ENCODE measurements at places on chromosomes 6 and 20. TPM values are rescaled to one million over a fixed set of nuclear protein-coding genes. Genes with fewer than 3 reads are reported as not detected.

- DNase-seq = peak; percentile 82
These were observed at the start of gene HLA-F for GRCh38 chr6:29723262-29723665. Gene HLA-F, plus strand, starts transcription at chr6:29723434. Its CDS starts 30 bp downstream, at chr6:29723464.

DNA sequence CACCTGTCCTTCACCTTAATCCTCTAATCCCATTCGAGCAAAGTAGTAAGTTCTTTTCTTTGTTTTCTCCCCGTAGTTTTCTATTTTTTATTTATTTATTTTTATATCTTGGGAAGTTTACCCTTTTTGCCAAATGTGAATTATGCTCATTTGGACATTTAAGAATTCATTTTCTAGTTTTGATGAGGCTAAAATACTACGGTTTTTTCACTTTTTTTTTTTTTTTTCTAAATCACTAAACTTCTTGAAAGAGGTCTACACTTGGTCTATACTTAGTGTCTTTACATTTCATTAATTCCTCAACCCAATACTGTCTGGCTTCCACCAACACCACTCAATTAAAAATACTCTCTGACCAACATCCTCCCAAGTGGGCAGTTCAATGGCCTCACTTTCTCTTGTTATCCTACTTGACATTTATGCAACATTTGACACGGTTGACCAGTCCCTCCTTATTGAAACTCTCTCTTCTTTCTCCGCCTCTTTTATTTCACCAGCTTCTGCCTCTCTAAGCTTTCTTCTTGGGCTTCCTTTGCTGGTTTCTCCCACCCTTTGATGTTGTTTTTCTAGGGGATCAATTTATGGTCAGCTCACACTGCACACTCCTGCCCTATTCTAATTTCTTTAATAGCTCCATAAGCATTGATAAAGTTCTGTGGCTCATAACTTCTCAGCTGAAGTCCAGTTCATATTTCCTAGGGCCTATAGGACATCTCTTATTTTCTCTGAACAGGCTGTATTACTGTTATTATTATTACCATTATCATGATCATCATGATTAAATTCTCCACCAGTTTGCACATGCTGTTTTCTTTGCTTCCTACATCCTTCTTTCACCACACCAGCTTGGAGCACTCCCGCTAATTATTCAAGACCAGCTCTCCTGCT lies 72.6 kb upstream of the CITED2 start:
- no peak for DNase-seq

DNA sequence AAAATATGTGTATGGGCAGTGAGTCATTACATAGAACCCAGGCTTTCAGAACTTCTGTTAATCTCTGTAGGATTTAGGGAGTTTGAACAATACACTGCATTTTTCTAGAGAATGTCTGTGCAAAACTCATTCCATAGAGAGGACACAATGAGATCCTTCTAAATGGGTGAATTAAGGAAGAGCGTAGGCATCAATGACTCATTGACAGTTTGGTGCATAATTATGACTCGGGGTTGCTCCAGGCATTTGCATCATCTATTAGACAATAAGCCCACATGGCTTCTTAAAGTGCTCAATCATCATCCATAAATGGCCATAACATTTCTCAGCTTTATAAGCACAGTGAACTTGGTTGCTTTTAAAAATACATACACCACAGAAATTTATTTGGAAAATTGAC lies 625.5 kb downstream of the CDH26 start:
- peak; percentile 70 for DNase-seq

- no peak for DNase-seq
These were observed 144.0 kb downstream of the THBS2 start for GRCh38 chr6:169109411-169110220.

DNA sequence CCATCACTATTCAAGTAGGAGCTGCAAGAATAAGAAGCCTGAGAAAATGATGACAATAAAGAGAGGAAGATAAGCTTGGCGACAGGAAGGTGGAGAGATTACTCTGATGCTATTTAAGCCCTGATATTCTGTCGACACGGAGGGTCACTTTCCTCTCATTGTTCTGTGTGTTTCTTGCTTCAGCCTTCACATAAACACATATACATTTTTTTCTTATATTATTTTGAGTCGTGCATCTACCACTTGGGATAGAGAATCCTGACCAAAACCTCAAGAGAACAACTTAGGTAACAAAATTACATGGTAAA lies 10.5 kb downstream of the PTCHD4 start:
- no peak for DNase-seq

DNA sequence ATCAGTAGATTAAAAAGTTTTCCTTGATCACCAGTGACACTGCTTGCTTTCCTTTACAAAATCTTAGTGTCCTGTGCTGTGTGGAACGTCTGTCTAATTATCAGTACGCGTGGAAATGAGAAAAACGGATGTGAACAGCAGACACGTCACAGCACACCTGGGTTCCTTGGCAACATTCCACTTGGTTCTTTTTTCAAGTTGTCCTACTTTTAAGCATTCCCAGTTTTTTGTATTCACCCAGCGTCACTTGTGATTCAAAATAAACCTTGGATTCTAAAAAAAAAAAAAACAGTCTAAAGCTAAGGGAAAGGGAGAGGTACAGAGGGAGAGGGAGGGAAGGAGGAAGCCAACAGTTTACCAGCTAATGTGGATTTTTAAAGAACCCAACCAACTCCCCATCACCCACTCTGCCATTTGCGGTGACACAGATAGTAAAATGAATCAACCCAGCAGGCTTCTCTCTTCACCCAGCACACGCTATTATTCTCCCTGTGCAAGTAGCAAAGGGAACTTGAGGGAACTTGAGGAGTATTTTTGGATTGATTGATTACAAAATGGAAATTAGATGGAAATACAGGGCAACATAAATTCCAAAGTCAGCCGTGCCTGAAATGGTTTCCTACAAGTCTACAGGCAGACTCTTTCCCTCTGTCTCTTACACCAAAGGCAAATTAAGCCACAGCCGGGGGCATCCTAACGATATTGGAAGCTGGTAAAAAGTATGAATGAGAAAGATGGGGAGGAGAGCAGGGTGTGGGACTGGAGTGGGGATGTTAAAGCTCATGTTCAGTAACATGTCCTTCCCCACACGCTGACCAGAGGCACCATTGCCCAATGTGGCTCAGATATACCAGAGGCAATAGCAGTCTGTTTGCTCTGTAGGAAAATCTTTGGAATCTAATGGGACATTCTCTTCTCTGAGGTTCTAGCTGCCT lies 129.8 kb downstream of the SASH1 start:
- no peak for DNase-seq

DNA sequence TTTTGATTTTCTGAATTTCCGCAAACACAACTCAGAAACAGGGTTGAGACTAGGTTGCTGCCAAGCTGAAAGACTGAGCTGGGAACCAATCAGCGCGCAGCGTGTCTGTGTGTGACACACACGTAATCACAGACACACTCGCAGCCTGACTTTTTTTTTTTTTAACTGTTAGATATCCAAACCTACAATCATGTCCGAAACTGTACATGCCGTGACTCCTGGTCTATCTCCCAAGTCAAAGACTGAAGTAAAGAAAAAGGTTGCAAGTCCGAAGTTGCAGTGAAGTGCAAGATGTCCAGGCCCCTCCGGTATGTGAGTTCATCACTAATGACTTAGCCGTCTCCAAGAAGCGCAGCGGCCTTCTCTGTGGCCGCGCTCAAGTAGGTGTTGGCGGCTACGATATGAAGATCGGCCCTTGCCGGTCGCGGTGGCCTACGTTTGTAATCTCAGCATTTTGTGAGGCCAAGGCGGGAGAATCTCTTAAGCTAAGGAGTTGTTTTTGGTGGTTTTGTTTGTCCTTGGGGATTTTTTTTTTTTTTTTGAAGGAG lies 108.2 kb downstream of the HFE start:
- DNase-seq = peak; percentile 96

DNA sequence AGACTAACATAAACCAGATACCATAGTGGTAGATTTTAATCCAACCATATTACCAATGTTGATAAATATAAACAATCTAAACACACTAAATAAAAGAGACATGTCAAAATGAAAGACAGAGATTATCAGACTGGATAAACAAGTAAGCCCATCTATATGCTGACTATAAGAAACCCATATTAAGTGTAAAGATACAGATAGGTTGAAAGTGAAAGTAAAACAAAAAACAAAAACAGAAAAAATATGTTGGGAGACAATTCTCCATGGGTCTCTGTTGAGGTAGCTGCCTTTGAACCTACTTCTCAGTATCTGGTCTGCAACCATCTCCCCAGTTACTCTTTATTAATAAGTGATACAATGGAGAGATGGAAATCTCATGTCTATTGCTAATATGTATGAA lies 21.2 kb downstream of the REV3L start:
- peak; percentile 16 for DNase-seq

DNA sequence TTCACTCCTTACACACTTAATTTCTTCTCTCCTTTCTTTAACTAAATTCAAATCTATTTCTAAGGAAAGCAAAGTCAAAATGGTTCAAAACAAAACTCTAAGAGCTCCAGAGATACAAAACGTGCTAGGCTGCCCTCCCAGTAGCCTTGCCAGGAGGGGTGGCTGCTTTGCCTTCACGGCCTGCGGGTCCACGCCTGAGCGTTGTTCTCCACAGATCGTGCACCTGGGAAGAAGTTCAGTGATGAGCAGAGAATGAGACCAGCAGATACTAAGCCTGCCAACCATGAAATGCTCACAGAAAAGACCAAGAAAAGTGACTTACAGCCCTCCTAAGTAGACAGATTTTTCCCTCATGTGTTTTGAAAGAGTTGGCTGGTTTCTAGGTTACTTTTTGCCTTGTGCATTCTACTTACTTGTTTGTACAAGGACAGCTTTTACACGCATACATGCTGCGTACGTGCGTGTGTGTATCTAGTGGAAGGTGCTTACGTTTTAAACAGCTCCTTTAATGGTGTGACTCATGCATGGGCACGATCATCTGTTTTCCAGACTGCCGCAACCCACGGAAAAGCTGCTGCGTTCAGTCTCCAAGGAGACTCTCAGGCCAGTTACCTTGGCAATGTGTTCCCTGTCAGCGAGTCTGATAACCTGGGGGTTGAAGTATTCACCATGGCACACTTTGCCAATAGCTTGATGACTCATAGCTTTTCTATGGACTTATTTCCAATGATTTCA lies 32.4 kb upstream of the PBOV1 start:
- peak; percentile 90 for DNase-seq

DNA sequence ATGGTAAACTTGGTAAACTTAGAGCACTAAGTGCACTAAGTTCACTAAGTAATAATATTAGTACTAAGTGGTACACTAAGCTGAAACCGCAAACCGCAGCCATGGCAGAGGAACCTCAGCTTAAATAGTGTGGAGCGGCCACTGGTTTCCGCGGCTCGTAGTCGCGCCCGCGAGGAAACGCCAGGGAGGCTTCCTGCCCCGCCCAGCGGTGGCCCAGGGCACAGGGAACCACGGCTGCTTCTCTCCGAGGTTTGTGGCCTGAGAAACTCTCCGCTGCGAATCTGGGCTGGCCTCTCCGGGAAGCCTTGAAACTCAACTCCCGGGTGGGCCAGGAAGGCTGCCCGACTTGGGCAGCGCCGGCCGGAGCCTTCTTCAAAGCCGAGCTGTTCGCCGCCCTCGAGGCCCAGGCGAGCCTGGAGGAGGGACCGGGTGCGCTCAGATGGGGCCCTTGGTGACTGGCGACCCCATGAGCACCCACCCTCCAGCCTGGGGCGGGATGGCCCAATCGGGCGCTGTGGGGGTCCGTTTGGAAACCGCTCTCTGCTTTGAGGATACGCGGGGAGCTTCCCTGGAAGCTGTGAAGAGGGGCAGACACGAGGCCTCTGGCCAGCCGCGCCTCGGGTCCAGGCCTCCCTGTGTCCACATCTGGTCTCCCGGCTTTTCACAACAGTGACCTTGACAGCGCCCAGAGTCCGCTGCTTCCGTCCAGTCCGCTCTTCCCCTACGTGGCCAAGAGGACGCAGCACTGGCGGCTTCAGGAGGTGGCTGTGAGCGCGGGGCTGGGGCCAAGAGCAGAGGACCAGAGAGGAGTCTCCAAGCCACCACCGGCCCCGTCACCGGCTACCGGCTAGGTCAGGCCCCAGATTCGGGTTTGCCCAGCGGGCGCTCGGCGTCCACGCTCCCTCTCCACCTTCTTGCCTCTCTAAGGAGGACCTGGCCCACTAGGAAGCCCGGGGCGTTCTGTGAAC lies 25.4 kb upstream of the HLA-E start:
- DNase-seq = peak; percentile 68

- peak; percentile 42 for DNase-seq
These were observed 161.0 kb downstream of the KHDC1L start for GRCh38 chr6:73064266-73064665.

DNA sequence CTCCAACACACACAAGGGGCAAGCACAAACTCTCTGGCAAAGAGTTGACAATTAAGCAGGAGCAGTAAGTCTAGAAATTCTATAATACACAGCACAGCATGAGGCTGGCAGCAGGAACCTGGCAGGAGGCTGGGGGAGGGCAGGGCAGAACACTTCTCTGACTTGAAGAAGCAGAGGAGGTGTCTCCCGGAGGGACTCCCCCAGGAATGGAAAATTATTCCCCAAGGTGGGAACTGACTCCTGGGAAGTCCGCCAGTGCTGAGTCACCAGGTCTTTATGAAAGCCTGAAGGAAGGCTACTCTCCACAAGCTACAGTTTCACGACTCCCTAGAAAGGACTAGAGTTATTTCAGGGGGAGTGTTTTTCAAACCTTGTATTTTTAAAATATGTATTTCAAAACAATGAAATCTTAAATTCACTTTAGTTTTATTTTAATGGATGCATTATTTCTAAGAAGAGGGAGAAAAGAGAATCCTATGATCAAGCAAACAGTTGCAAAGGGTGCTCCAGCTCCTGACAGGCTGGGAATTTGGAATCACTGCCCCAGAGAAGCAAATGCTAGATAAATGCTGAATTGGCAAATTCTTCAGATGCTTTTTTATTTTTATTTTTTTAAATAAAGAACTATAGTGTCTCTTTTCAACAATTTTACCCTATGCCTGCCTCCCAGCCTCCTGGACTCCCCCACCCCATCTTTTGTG lies 192.8 kb downstream of the LY86 start:
- peak; percentile 88 for DNase-seq

HRH3 gene
- total RNA-seq = not detected

CRISP3 gene
- total RNA-seq = not detected

CPXM1 gene
- not detected for total RNA-seq

DNA sequence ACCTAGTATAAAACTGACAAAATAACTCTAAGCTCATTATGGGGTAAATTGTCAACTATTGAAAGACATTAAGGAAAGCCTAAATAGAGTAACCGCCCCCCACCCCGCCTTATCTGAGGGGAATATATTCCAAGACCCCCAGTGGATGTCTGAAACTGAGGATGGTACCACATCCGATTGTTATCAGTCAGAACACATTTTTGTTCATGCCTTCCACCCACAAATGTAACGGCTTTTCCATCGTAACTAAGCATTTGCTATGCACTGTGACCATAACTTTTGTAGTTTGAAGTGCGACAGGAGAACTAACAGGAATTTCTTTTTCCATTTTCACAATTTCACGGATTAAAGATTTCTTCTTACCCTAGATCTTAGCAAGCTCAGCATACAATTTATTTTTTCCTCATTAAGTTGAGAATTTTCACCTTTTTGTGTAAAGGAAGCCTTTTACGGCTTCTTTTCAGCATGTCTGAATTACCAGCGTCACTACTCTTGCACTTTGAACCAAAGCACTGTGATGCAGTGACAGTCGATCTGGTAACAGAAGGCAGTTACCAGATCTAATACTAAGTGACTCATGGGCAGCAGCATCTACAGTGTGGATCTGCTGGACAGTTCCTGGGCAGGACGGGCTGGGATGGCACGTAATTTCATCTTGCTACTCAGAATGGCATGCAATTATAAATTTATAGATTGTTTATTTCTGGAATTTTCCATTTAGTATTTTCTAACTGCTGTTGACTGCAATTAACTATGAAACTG lies 11.8 kb downstream of the CFAP61 start:
- DNase-seq = peak; percentile 36

- peak; percentile 24 for DNase-seq
These were observed 66.2 kb downstream of the ARMC2 start for GRCh38 chr6:108914235-108915022.

TOX2 gene
- 0.97 TPM for total RNA-seq
